ENCODE measurements at places on chromosomes 6 and 20.
A peak's percentile ranks its signal among the peaks of the same experiment; 100 is the strongest.

GRCh38 chr20:53579581-53580375 is 13.9 kb downstream of the ZNF217 start:
- DNase-seq: peak; percentile 26

GRCh38 chr6:128032042-128032441 is 131.2 kb upstream of the THEMIS start:
- no peak for DNase-seq

- DNase-seq: no peak
Measured at GRCh38 chr6:90383196-90383822, 86.7 kb upstream of the BACH2 start.

GRCh38 chr6:110296241-110297025 is 61.7 kb downstream of the METTL24 start:
- DNase-seq: no peak

DNA sequence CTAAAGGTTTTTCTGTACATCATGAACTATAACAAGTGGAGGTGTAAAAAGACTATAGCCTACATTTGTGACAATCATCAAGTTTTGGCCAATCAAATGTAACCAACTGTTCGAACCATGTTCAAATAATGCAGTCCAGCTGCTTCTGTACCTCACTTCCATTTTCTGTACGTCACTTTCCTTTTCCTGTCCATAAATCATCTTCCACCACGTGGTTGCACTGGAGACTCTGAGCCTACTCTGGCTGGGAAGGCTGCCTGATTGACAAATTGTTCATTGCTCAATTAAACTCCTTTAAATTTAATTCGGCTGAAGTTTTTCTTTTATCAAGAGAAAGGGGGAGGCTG is 270.4 kb upstream of the JARID2 start:
- no peak for DNase-seq

DNA sequence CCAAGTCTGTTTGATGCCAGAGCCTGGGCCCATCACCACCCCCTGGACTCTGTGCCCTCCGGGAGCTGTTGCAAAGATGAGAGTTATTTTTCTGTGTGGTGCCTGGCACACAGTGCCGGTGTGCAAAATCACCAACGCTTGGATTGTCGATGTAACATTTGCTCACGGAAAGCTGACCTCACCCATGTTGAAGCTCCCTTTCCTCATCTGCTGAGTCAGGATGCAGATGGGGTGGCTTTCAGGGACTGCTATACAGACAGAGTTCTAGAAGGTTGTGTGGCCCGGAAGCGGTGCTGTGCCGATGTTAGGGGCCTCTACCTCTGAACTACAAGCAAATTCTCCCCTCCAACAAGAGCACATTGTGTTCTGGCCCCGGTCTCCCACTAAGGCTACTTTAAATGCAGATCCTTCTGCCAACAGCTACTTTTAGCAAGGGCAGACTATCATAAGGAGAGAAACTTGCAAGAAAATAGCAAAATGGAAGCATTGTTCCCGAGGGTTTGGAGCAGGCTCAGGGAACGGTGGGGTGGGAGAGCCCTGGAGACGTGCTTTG is 34.0 kb downstream of the EYA2 start:
- DNase-seq: no peak

- DNase-seq: no peak
Measured at GRCh38 chr6:16232086-16232485, 6.3 kb upstream of the GMPR start.

GRCh38 chr20:43971267-43971666 is 56.6 kb downstream of the TOX2 start:
- no peak for DNase-seq

DNA sequence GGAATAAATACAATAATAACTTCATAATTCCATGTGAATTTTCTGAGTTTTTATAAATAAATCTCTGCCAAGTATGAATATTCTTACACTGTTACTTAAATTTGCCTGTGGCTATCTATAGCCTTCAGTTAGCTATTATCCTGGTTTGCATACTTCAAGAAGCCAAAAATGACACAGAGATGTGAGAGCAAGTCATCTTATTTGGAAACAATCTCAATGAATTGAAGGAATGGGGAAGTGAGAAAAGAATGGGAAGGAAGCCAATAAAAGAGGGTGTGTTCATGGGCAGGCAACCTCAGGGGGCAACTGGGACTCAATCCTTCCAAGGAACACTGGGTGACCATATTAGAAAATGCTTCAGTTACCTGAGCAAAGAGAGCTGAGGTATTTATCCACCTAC is 9.9 kb downstream of the HAO1 start:
- no peak for DNase-seq

- DNase-seq: no peak
Measured at GRCh38 chr20:53899351-53900167, 170.8 kb downstream of the BCAS1 start.

- DNase-seq: no peak
Measured at GRCh38 chr6:131923356-131923755, 27.8 kb downstream of the CCN2 start.

DNA sequence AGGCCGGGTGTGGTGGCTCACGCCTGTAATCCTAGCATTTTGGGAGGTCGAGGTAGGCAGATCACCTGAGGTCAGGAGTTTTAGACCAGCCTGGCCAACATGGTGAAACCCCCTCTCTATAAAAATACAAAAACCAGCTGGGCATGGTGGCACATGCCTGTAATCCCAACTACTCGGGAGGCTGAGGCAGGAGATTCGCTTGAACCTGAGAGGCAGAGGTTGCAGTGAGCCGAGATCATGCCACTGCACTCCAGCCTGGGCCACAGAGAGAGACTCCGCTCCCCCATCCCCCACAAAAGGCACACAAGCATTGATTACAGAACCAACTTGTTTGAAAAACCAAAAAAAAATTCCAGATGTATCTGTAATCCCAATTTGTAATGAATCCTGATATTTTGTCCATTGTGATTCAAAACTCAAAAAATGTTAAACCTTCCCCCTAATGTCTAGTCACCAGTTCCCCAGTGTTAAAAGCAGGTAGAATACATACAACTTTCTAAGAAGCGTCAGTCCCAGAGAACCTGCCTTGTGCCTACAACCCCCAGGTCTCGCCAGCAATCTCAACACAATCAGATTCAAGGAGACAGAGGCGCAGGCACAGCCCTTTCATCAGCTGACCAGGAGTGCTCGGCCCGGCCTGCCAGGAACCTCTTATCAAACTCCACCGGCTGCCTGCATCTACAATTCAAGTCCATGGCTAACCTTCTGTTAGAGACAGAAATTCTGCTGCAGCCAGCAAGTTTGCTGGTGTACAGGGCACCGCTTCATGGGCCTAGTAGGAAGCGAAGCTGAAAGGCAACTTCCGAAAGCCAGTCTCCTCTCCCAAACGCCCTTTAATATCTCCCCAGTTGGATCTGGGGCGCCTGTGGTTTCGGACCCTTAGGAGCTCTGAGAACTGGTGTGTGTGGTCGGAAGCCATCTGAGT is 2.1 kb downstream of the EZR start:
- DNase-seq: no peak

GRCh38 chr6:32148289-32149091 is 3.2 kb downstream of the PRRT1 start:
- no peak for DNase-seq

- no peak for DNase-seq
Measured at GRCh38 chr6:109760208-109760607, 69.1 kb downstream of the FIG4 start.

DNA sequence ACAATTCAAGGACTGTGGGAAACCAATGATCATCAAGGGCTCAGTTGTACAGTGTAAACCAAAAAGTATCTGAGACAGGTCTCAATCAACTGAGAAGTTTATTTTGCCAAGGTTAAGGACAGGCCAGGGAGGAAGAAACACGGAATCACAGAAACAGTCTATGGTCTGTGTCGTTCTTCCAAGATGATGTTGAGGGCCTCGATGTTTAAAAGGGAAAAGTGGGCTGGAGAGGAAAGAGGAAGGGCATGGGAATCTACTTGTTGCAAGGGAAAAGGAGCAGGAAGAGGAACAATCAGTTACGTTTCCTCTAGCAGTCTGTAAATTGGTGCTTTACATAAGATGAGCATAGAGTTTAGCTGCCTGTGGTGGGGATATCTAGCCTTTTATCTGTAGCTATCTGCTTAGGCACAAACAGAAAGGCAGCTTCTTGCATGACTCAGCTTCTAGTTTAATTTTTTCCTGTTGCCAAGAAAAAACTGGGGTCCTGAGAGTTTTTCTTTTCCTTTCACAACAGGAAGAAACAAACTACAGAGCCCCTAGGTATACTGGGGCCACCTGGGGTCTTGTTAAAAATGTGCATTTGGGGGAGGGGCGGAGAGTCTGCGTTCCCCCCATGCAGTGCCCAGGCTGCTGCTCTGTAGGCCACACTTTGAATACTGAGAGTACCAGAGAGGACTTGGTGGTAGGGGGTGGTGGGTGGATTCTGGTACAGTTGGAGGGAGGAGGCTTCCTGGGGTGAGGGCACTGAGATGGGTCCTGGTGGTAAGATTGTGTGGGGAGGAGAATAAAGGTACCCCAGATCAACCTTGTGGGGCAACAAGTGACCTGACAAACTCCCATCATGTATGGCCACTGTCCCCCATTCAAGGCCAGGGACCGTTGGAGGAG is 35.3 kb upstream of the EZR start:
- peak; percentile 51 for DNase-seq

GRCh38 chr6:103783329-103783728 is 1076.4 kb downstream of the HACE1 start:
- DNase-seq: peak; percentile 2

DNA sequence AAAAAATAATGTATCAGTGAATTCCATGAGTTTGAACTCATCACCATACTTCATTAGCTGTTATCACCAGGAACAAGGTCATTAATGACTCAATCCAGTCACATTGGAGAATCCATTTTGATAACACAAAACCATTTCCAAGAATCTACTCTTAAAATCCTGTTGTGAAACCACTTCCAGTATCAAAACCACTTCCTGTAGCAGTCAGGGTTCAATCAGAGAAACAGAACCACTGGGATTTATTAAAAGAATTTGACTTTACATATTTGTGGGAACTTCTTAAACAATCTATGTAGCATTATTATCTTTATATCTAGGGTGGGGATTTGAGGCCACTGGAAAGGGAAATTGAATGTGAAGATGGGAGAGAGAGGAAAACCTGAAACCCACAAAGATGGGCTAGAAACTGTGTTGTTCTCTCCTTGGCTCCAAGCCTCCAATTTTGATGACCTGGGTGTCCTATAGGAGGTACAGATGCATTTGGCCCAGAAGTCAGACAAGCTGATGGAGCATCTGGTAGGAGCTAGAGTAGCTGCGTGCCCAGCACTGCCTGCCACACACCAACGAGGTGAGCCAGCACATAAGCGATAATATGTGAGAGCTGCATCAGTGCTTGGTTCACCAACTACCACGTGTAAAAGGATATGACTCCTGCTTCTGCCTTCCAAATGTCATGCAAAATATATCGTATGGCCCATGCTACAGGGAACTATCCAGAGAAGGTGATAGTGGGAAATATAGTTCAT is 117.0 kb downstream of the TMEM200A start:
- DNase-seq: peak; percentile 79

GRCh38 chr6:18962361-18962905 is 575.3 kb downstream of the RNF144B start:
- no peak for DNase-seq
